ENCODE measurements at places on chromosomes 4 and X.
A peak's percentile ranks its signal among the peaks of the same experiment; 100 is the strongest.

DNA sequence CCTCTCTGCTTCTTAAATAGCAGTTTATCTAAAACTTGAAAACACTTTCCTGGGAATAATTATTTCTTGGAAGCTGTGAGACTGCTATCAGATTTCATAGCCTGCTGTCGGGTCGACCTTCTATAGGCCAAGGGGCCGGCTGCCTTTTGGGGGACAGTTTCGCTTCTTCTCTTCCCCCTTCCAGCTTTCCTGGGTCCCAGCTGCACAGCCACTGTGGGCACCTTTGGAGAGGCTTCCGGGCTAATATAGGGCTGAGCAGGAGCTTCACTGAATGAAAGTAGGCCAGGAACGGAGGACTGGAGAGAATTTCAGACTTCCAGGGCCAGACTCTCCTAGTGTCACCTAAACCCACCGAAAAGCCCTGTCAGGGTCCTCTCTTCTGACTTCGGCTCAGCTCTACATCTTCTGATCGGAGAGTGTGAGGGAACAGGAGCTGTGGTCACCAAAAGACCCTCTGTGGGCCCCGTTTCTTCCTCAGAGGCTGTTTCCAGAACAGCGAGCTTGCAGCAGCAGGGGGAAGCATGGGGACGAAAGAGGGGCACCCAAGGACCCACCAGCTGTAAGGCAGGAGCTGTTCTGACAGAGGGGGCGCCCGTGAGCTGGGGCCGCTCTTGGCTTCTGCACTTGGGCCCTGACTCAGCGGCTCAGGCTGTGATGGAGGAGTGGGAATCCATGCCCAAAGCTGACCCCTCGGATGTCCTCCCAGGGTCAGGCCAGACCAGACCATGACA lies 620.6 kb downstream of the BCOR start:
- DNase-seq: no peak

DNA sequence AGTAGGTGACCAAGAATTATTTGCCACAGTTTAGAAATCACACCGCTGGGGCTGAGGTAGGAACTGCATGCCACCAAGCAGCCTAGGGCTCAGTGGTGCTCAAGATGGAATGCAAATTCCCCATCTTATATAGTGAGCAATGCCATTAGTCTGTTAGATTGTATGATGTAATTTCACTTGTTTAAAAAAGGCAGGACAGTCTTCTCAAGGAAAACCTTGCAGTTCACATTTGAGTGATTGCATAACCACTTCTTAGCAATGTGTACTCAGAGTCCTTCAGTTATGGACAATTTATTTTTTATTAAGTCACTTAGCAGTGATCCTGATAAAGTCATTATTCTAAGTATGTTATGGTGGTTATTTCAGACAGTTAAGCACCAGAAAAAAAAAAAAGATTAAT lies 142.9 kb upstream of the SFRP2 start:
- peak; percentile 41 for DNase-seq

DNA sequence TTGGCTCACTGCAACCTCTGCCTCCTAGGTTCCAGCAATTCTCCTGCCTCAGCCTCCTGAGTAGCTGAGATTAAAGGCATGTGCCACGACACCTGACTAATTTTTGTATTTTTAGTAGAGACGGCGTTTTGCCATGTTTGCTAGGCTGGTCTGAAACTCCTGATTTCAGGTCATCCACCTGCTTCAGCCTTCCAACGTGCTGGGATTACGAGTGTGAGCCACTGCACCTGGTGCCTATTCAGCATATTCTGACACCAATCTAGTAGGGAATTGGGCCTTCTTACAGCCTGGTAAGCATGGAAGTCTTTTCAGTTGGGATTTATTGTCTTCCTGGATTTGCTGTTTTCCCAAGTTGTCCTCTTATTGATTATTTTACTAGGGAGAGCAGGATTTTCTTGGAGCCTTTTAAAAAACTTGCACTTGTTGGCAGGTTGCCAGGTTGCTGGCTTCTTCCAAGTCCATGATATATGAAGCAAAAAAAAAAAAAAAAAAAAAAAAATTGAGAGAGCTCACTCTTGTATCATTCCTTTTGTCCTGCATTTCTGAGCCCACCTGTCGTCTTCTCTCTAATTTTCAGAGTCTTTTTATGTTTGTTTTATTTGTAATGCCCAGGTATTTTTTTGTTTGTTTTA lies 43.7 kb downstream of the TMPRSS11E start:
- DNase-seq: peak; percentile 11

DNA sequence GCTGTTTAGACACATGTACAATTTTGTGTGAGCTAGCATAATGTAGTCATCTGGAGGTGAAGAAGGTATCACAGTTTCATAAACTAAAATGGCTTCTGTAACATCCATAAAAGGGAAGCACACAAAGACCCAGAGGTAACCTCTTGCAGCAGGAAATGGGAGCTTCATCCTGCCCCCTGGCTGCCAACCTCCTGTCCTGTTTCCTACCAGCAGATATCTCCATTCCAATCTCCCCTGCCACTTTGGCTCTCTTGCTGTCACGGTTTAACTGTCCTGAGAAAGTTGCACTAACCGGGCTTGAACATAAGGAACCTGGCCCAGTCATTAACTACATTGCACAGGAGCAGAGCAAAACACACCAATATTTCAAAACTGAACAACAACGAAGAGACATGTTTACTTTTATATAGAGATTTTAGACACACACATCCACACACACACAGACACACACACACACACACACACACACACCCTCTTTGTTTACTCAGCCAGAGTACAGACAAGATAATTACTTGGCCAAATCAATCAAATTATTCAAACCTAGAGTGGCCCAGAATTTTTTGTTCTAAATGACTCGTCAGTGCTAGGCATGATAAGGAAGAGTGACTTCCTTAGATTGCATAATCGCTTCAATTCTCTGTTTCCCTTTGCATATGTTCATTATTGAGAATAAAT lies 24.2 kb downstream of the MID2 start:
- DNase-seq: peak; percentile 18

GRCh38 chr4:71241501-71242288 lies 97.1 kb upstream of the SLC4A4 start:
- DNase-seq: no peak

DNA sequence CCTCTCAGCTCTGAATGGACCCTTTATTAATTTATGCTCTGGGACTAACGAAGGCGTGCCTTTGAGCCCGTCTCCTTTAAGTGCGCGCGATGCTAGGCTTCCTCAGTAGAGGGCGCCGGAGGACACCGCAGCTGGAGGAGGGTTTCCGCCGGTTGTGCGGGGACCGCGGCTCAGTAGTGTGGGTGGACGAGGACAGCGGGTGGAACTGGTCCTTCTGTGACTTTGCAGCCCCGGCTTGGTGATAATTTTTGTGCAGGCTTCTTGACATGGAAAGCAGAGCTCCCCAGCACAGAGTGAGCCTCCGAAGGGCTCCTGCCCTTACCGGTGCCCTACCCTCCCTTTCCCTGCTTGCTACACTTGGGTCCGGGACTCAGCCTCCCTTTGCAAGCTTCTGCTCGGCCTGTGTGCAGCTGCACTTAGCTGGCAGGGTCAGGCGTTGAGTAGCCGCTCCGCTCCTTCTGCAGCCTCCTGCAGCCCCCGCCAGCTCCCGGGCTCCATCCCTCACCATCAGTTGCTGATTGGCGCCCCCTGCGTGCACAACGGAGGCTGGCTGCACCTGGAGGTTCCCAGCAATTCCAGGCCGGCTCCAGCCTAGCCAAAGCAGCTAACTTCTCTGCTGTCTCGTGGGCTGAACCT lies 26.8 kb upstream of the BOD1L1 start:
- DNase-seq: peak; percentile 73

DNA sequence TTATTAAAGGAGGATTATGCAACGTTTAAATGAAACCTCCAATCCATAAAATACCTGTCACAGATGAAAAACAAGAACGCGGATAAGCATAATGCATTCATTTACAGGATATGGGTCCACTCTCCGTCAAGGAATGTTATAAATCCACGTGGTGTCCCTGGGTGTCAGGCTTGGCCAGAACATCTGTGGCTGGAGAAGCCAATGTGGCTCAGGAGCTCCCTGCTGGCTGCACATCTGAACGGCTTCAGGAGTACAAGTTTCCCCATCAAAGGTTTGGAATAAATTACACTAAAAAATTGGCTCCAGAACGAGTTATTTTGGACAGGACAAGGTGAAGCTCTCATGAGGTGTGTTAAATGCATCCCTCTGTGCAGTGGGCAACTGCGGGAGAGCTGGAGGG lies 87.8 kb upstream of the LEF1 start:
- DNase-seq: no peak

DNA sequence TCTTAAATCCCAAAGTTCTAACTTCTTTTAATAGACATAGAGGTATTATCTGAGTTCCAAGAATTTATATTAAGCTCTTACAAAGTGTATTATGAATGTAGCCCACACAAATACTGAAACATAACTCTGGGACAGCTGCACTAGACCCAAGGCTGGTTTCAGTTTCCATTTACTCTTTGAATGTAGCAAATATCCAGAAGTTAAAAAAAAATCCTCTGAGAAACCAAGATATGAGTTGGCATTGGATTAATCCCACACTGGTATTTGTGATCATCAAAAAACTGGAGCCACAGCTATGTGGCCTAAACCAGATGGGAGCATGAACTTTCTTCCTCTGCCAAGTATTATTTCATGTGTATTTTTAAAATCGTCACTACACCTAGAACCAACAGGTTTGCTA lies 23.6 kb upstream of the SMPX start:
- DNase-seq: no peak

DNA sequence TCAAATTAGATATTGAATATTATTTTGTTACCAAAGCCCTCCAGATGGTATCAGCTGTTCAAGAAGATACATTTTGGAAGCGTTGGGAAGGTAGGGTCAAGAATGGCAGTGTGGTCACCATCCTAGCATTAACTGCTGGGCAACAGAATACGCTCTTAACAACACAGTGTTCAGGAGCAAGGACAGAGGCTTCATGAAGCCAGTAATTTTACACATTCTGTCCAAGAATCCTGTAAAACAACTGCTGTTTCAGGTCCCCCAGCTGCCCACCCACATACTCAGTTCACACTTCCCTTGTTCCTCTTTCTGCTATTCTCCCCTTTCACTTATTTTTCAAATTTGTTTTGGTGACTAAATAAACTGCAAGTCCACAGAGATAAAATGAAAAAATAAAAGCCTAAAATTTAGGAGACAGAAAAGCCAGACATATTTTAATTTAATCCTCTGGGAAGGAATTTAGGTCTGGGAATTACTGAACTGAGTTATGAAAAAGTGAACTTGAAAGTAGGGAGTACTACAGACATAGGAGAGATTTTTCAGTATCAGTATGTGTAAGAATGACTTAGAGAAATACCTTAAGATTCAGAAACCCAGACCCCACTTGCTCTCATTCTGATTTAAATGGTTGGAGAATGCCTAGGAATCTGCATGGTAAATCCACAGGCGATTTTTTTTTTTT lies 406.7 kb downstream of the MAPK10 start:
- DNase-seq: no peak

DNA sequence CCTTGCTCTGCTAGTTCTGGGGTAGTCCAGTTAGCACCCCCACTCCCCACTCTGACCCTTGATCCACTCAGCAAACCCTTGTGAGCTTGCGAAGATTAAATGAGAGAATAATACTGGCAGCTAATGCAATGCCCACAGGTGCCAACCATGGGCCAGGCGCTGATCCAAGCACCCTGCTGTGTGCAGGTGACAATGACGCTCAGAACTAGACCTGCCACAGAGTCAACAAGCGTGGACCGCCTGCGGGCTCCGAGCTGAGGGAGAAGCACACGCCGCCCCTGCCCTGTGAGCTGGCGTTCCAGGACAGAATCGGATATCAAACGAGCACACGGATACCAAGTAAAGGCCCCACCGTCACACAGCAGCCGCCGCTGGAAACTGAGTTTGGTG lies 129.2 kb downstream of the FAM53A start:
- DNase-seq: no peak

DNA sequence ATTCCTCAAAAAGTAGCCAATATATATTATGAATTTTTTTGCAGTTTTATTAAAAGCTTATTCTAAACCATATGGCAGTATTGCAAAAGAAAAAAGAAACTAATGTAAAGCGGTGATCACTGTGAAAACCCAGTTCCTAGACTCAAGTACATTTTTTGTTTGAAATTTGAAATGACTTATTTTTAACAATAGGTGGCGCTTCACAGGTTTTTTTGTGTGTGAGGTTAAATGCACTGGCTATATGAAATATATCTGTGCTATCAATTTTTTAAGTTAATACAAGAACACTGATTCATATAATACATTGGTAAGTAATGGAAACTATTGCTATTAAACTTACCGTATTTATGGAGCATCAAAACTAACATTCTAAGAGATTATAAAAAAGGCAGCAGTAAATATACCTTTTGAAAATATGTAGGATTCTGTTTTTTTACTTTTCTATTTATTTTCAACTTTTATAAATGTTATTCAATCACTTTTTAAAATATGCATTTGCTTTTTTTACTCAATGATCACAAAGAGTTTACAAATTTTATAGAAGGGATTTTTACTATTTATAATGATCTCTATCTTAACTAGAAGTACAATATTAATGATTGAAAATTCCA lies 5.6 kb upstream of the SPRY1 start:
- peak; percentile 41 for DNase-seq

DNA sequence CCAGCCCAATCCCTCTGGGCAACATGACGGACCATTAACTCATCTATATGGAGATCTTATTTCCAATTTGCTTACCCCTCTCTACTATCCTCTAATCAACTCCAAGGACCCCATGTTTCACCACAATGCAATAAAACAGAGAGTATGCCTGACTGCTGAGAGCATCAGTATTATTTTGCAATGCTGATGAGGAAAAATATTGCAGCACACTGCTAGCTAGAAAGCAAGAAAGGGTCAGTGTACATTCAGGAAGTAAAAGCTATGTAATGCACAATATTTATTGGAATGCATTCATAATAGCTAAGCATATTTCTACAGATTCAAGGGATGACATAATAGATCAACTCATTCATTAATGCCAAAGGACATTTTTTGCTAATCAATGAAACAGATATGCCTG lies 33.2 kb downstream of the ARAP2 start:
- no peak for DNase-seq

- DNase-seq: no peak
Observed at GRCh38 chr4:172776203-172776861, 392.3 kb upstream of the GALNT7 start.

DNA sequence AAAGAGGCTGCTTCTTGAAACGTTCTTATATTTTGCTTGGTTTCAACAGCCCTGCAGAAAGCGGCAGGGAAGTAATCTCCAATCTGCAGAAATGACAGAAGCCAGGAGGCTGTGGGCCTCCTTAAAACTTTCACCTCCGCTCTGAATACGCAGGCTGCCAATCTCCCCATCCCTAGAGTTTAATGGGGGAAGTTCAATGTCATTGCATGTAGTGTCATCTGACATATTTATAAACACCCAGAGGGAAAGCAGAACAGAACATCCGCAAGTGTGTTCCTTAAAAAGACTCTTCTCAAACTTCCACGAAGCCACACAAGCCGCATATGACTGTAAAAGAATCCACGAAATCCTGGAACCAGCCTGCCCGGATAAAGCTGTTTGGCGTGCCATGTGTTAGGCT lies 148.8 kb upstream of the TBL1X start:
- DNase-seq: no peak

- peak; percentile 50 for DNase-seq
Observed at GRCh38 chrX:150035531-150035930, 97.2 kb upstream of the EOLA2 start.

- DNase-seq: no peak
Observed at GRCh38 chr4:113987382-113987941, 8.0 kb upstream of the ARSJ start.

All from epithelial cell of esophagus (primary cell).